ENCODE measurements at places on chromosomes 4 and X.

GRCh38 chr4:182380771-182381181 is 137.6 kb downstream of the TENM3 start:
- no peak for DNase-seq

DNA sequence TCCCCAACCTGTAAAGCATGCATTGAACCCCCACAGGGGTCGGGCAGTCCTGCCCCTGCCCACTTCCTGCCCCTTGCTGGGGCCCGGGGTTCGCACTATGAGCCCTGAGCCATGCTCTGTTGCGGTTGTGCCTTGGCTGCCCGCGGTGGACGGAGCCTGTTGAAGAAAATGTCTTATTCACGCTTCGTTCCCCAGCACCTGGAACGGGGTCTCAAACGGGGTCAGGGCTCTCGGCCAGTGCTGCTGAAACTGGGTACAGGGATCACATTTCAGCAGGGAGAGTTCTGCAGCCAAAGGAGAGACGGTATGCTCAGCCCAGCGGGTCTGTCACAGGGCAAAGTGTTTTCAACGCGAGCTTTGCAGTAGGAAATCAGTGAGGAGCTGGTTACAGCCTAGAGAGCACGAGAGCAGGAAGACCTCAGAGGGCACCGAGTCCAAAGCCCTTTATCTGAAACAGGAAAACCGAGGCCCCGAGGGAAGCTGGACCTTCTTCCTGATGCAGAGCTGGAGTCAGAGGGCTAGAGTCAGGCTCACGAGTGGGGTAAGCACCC is 46.3 kb upstream of the AFAP1 start:
- DNase-seq = no peak

DNA sequence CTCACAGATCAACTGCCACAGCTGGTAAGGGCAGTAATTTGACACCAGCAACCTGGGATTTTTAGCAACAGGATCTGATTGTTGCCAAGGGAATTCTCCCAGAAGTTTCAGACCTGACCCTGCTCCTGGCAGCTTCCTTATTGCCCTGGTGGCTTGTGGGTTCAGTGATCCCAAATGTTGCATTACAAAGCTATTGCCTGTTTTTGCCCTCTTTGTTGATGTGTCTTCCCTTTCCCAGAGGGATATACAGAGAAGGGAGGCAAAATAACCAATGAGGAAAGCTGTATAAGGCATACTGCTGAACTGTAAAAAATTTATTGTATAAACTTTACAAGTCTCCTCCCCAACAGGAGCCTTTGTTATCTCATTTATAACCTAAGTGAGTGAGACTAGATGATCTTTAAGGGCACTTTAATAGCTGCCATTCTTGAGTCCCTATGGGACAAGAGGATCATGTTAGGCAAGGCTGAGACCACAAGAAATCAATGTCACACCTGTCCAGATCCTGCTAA is 22.2 kb downstream of the VSIG4 start:
- DNase-seq = no peak

DNA sequence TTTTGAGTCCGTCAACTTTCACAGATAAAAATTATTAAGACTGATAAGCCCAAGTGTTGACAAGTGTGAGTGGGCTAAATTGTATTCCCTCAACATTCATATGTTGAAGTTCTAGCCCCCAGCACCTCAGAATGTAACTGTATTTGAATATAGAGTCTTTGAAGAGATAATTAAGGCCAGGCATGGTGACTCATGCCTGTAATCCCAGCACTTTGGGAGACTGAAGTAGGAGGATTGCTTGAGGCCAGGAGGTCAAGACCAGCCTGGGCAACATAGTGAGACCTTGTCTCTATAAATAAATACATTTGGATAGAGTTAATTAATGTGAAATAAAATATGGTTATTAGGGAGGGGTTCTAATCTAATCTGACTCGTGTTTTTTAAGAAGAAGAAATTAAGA is 29.7 kb upstream of the SLC25A4 start:
- DNase-seq = no peak

DNA sequence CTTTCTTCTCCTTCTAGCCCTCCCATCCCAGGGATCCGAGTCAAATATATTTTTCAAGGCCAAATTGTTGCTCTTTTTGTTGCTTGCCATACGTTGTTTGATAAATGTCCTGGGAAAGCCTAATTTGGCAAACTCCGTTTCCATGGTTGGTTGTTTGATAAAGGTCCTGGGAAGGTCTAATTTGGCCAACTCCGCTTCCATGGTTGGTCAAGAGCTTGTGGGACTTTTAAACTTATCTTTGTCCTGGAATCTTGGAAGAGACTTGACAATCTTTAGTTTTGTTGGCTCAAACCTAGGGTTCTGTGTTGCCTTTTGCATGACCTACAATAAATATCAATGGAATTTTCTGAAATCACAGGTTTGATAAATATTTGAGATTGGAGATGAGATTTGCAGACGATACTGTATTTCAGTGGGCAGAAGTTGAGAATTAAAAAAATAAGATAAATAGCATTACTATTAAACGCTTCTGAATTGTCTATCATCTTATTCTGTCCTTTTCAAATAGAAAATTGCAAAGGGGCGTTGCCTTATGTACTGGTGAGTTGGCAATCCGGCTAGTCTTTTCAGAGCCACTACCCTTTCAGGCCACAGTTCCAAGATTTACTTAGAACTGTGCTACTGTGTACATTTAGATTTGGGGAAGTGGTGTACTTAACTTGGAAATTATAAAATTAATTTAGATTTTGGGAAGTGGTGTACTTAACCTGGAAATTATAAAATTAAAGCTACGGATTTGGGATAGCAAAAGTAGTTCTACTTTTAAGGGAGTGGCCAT is 804 bp downstream of the OSTC start:
- peak; percentile 31 for DNase-seq

GRCh38 chrX:46577221-46578005 is 3.8 kb downstream of the CHST7 start:
- no peak for DNase-seq

DNA sequence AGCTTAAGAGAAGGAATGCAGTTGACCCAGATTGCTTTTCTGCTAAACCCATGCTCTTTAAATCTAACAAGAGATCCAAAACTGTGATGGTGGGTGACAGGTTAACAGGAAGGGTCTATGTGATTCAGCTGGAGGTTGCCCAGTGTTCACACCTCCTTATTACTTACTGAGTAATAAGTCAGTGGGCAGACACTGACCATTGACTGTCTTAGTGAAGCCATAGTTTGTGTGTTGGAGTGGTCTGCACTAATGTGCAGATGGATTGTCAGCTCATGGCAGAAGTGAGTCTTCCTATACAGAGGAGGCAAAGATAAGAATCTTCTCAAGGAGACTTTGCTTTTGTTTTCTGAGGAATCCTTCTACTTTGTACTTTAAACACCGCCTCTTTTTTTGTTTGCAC is 15.2 kb upstream of the RUFY3 start:
- no peak for DNase-seq

- no peak for DNase-seq
These were observed 78.1 kb upstream of the ADGRA3 start for GRCh38 chr4:22593933-22594332.

DNA sequence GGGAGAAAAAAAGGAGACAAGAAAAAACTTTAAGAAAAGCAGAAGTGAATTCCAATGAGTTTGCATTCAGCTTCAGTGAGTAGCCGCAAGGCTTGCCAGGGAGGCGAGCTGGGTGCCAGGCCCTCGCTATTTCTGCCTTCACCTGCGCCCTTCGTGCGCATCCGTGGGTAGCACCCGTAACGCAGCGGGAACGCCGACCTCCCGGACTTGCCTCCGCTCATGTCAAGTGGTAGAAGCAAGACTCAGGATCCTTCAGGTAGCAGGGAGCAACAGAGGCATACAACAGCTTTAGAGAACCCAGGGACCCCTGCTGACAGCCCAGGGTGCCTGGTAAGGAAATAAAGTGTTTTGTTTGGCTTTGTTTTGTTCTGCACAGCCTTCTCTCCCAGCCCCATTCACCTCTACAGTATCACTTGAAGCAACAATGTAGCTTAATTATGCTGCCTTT is 140.0 kb upstream of the BCOR start:
- no peak for DNase-seq

DNA sequence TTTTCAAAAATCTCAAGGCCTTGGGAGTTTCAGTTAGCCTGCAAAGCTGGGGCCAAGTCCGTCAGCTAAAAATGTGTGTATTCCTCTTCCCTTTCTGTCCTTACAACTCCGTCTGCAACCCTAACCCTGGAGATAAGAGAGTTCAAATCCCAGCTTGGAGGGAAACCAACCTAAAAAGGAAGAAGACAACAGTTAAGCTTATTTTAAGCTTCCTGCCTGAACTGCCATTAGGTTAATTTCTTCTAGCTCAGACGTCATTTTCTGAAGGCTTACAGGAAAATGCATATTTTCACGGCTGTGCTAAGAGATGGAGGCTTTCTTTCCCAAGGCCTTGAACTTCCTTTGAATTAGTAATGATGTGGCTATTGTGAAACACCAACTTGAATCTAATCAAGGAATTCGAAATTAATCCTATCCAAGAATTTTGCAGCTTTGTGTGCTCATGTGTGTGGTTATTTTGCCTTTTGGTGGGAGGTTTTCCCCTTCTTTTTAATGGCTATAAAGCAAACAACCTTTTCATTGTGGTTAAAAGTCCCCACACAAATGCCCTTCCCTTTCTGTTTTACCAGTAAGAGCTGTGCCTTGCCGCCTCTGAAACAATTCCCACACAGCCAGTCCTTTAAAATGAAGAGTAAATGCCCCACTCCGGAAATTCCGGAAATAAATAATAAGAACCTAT is 103.5 kb downstream of the IRF2 start:
- DNase-seq = no peak

- no peak for DNase-seq
These were observed 302.4 kb downstream of the TEX13A start for GRCh38 chrX:104918122-104918521.

DNA sequence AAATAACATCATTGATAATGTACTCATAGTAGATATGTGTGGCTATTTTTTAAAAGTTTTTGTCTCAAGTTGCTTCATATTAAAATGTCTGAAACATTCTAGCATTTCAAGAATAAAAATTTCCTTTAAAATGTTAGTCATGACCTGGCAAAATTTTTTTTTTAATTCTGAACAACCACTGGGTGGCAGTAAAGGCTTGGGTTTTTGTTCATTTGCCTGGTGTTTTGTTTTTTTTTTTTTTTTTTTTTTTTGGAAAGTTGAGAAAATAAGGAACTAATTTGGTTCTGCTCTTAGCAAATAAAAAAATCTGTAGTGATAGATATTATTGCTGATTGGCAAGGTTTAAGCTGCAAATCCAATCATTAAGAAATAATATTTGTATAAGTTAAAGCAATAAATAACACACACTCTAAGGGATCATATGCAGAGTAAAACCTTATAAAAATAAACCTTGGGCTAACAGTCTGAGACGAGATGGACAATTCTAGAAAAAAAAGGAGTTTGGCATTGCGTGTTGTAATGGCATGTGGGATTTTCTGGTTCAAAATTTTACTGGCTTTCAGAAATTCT is 81.4 kb downstream of the CEP44 start:
- peak; percentile 58 for DNase-seq

DNA sequence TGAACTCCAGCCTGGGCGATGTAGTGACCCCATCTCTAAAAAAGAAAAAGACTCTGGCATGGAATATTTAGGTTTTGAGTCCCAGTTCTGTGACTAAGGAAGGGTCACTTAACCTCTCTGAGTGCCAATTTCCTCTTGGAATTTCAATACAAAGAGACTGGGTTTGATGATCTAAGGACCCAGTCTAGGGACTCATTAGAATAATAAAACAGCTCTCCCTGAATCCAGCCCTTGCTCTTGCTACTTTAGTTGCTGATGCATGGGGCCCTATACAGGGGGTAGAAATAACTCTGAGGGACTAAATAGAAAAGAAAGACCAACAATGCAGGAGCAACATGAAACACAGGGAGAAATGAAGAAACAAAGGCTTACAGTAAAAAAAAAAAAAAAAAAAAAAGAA is 12.6 kb downstream of the C4orf54 start:
- DNase-seq = peak; percentile 43

DNA sequence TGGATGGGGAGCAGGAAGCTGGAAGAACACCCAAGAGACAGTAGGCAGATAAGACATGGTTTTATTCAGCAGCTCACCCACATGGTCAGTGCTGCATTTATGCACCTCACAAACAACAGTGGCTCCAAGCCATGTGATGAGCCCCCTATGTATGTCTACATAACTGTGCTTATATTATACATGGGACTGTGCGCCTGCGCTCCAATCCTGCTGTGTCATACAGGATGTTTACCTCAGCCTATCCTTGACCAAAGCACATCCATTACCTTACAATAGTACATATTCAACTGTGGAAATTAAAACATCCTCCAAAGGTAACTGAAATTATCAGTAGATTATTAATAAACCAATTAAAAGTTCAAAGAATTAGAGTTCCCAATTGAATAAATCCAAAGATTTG is 44.1 kb upstream of the SGMS2 start:
- DNase-seq = peak; percentile 75
